ENCODE measurements at places on chromosomes 5 and 9.

DNA sequence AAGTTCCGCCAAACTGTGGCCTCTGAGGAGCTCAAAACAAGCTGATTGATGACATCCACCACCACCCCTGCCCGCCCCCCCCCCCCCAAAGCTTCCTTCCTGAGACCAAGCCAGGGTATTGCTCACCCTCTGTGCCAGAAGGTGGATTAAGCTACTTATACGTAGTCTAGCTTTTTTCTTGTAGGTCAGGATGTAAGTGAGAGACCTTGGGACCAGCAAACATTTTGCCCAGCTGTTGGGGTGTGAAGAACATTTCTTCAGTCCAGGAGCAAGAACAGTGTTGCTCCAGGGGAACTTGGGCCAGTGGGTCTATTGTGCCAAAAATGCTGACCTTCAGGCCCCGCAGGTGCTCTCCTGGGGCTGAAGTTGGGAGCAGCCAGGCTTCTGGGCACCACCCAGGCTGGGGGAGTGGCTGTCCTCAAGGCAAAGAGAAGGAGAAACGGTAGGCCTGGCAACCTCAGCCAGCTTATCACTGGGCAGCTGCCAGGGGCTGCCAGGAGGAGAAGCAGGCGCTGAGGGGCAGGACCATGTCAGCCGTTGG, 18.0 kb downstream of the NEURL1B start:
- DNase-seq, result no peak

DNA sequence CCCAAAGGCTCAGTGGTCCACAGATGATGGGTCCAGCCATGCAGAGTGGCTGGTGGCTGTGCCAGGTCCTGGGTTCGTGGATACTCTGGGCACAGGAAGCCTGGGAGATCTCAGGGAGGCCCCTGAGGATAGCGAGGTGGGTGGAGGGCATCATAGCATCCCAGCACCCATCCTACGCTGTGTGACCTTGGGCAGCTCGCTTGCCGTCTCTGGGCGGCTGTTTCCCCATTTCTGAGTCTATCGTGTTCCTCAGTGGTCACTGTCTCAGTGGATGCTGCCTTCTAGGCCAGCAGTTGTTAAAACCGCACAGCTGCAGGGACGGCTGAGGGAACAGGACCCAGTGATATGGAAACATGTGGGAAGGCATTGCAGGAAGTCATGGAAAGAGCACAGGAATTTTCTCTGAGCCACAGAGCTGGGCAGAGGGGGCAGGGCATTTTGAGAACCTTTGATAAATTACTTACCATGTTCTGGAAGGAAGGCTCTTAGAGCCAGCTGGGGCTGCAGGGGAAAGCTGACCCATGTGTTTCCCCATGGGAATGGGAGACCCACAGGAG, 86.4 kb upstream of the COL5A1 start:
- DNase-seq, result no peak

GRCh38 chr9:16236882-16237281, 633.6 kb downstream of the BNC2 start:
- no peak for DNase-seq

GRCh38 chr5:9391080-9391479, 154.8 kb downstream of the SEMA5A start:
- no peak for DNase-seq

DNA sequence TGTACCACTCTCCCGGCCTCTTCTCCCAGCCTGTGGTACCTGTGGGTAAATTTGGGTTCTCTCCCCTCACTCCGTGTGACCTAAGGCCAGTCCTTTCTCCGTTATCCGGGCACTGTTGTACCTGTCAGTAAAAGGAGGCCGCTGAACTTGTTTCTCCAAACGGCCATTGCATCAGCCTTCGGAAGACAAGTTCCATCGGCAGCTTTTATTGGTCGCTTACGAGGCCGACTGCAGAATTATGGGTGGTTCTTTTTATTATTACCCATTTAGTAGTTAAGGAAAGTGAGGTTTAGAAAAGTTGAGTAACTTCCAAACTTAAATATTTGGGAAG, 558 bp downstream of the GRPEL2 start:
- DNase-seq, result no peak

Measured in activated gamma-delta T cell treated with anti-CD3 and anti-CD28 coated beads, Interleukin-2, amount 50 U/mL, for 16 hours (primary cell).